Activated CD4-positive, CD25-positive, alpha-beta regulatory T cell (primary cell): ENCODE measurements at places on chromosomes 2 and 18.

DNA sequence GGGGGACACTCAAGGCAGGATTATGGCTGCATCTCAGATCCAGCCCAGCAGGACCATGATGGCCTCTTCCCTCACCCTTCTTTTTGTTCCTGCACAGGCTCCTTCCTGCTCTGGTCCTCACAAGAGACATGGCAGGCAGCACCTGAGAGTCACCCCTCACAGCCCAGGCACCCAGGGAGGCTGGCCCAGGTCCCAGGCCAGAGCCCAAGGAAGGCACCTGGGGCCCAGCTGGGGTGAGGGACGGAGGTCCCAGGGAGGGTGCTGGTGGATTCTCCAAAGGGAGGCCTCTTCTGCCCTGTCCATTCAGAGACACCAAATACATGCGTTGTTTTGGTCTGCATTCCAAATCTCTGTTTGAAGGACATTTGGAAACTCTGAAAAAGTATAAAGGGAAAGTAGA is 285.4 kb upstream of the HS6ST1 start:
- no peak for DNase-seq

- no peak for DNase-seq
These were observed 85.9 kb downstream of the FEZ2 start for GRCh38 chr2:36511858-36512603.

DNA sequence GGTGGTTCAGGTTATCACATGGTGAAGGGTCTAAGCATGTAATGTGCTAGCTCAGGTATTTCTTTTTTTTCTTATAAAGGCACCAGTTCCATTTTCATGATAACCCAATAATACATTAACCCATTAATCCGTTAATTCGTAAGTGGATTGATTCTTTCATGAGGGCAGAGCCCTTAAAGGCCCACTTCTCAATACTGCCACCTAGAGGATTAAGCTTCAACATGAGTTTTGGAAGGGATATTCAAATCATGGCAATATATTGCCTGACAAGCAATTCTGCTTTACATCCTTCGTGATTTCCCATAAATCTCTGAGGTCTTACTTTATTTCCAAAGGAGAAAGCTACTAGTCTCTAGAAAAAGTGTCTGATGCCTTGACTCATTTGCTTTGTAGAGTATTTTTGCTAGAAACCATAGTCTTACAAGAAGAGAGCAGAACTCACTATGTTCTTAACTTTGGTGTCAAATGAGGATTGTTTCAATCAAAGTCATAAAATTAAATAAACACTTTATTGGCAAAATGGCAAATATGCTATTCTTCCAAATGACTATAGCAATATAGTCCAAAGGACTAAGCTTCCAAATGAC is 271.3 kb downstream of the KCNS3 start:
- DNase-seq = no peak

DNA sequence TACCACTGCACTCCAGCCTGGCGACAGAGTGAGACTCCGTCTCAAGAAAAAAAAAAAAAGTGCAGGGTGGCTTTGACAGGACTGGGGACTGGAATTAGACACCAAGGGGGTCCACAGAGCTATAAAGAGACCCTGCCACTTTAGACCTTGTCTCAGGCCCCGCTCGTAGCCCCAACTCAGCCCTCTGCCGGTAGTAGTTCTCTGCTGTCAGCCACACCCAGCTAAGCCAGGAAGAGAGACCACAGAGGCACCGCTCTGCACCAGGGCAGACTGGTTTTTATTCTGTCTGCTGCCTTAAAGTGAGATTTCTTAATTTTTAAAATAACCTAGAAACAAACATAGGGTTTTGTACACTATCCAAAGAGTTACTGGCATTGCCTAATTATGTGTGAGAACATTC is 66.0 kb downstream of the STEAP3 start:
- DNase-seq = no peak

DNA sequence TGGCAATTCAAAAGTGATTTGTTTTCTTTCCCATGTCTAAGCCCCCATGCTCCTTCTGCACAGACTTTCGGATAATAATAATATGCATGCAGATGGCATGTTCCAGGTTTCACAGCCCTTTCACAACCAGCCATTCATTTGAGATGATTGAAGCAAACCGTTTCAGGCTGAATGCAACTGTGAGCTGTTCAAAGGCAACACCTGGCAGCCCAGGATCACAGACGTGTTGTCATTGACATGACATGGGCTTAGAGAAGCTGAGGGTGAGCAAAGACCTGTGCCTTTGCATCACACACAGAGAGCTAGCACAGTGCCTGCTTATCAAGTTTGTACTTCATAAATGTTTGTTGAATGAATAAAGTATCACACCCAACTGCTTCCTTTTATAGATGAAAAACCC is 12.4 kb upstream of the ERMN start:
- DNase-seq = no peak

GRCh38 chr18:70413455-70413854 is 124.6 kb downstream of the SOCS6 start:
- no peak for DNase-seq

DNA sequence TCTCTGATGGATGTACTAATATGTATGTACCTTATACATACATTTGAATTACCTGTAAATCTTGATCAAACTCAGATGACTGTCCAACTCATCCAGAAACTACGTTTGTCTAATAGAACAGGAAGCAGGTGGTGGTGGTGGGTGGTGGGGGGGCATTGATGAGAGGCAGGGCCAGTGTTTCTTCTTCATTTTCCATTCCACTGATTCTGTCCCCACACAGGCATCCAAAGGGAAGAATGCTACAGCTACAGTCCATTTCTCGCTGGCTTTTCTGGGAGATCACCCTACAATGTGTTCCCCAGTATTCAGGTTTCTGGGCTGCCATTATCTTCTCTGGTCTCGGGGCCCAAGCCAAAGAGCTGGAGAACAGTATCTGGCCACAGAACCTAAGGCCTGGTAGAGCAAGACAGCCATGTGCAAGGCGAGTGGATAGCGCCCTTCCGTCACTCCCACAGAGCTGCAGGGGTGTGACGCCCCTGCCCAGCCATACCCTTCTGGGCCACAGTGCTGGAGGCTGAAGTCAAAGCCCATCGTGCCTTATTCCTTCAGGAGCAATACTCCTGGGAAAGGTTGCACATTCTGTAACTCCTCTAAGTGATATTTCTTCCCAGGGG is 54.5 kb downstream of the BCL11A start:
- DNase-seq = no peak

GRCh38 chr18:44729631-44730101 is 49.0 kb downstream of the SETBP1 start:
- no peak for DNase-seq
